ENCODE measurements at places on chromosomes 11 and 22.
A peak's percentile ranks its signal among the peaks of the same experiment; 100 is the strongest.

DNA sequence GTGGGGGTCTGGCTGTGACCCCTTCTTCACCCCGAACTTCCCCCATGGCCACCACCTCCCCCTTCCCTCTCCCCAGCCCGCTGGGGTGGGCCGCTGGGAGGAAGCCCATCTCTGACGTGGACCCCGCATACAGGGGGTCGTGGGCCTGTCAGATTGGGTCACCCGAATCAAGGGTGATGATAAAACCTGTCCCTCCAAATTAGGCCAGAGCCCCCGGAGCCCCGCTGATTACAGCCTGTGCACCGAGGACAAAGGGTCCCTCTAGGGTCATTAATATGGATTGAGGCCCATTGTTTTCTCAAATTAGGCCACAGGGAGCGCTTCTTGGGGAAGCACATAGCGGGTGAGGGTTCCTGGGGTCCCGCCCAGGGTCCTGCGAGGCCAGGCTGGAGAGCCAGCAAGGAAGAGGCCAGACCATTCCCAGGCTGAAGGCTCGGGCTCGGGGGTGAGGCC lies 4.9 kb upstream of the LINC01488 start:
- DNase-seq: no peak

DNA sequence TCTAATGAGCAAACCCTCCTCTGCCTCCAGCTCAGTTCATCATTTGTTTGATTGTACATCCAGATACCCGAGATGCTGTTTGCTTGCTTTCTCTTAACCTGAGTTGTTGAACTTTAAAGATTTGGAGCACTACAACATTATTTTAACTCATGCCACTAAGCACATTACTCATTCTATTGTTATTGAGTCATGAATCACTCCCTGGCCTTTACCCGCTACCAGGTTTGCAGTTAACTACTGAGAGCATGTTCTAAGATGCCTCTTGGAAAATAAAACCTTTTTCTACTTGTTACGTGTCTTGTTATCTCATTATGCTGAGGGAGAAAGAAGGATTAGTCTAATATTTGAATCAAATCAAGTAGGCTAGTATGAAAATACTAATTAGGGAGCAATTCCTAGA lies 720.6 kb upstream of the ANO5 start:
- DNase-seq: no peak

GRCh38 chr11:121236115-121237001 lies 56.2 kb upstream of the SC5D start:
- DNase-seq: no peak

GRCh38 chr11:114008331-114008730 lies 33.4 kb downstream of the HTR3A start:
- no peak for DNase-seq

DNA sequence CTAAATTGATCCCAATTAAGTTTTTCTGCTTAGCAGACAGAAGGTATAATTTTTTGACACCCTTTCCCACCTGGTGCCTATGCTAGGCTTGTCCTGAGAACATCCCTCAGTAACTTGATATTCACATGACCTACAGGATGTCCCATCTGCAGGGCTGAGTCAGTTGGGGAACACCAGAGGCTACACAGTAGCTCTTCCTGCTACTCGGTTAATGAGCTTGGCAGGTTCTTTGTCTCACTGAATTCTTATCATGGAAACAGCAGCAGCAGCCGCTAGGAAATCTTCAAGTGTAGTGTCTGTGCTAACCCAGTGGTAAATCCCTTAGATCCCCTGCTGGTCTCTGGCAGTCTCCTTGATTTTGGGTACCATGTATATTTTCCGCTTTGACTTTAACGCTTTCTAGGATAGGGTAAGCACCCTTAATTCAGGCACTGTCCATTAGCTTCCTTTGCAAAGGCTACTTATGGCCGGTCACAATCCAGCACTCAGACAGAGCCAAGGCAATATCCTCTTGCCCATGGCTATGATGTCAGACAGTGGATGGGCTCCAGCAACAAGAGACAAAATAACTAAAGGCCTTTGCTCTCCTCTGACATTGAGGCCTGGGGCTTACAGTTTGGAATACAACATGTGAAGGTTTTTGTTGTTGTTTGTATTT lies 8.5 kb downstream of the MRPL16 start:
- peak; percentile 37 for DNase-seq

DNA sequence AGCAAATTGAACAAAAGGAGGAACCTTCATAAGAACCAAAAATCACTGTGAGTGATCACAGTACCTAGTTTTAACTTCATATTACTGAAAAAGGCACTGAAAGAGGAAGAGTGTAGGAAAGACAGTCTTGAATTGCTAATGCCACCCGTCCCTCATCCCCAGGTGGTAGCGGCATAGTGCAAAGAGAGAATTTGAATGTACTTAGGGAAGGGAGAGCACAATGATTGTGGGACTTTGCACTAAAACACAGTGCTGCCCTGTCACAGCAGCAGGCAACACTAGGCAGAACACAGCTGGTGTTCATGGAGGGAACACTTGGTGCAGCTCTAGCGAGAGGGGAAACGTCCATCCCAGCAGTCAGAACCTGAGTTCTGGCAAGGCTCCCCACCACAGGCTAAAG lies 716.3 kb upstream of the ANO5 start:
- no peak for DNase-seq

DNA sequence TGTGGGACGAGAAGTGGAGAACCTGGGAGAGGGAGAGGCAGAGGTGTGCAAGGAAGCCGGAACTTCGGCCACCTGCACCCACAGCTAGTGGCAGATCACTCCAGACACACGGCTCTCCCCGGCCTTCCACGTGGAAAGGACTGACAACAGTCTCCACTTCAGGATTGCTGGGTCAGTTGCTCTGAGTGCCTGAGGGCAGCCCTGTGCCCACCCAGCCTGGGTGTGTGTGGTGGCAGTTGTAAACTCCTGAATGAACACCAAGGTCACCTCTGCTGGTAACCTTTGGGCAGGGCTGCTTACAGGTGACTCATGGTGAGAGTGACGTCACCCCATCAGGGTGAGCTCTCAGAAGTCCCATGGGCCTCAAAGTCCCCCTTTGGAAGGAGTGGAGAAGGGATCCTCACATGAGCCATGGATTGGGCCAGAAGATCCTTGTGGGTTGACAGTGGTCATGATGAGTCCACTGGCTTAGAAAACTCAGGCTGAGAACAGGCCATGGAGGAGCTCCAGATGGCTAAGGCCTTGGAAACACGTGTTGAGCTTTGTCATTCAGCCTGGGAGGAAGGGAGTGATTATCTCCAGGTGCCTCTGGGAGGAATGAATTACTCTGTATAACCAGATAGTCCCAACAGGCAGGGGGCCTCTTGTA lies 71.3 kb downstream of the BCR start:
- DNase-seq: no peak

- peak; percentile 79 for DNase-seq
Observed at GRCh38 chr11:124644426-124645280, 22.0 kb downstream of the TBRG1 start.

GRCh38 chr11:2200536-2200935 lies 28.9 kb upstream of the TH start:
- DNase-seq: no peak

DNA sequence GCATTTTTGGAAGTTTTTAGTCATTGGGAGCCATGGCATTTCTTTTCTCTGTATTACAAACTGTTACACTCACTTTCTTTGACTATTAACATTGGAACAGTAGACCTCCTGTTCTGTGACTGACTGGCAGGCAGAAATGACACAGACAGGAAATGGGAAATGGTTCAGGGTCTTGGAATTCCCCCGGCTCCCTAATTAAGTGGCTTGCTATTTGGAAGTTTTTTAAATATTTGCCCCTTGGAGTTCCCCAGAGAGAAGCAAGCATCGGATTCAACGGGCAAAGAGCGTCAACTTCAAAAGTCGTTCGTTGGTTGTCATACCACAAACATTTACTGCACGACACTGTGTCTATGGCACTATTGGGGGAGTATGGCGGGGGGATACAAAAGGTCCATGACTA lies 1.1 kb upstream of the BIRC2 start:
- peak; percentile 78 for DNase-seq

All from HCEC 1CT (cell line).